Left lung (tissue), 14 donors: ENCODE measurements at places on chromosomes 4 and X. TPM values are rescaled to one million over a fixed set of nuclear protein-coding genes. Genes with fewer than 3 reads are reported as not detected.

DNA sequence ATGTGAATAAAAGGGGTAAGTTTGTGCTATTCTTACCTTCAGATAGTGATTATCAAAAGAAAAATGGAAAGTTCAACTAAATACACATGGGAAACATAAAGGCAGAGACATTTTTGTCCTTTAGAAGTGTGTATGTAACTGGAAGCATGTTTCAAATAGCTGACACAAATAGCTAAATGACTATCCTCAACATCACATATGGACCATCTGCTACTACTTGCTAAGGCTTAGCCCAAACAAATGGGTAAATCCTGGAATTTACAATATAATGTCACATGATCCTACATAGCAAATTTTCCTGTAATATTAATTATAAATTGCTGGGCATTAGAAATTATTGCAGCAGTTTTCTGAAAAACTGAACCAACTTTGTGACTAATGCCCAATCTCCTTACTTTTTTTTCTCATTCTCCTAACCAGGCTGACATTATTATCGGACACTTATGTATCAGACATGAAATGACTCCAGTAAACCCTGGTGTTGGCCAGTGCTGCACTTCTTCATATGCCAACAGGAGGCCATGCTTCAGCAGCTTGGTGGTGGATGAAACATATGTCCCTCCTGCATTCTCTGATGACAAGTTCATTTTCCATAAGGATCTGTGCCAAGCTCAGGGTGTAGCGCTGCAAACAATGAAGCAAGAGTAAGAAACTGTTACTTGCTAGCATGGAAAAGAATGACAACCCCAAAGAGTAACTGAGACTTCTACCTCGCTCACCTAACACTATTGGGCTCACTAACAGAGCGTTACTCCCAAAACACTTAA, 16.1 kb downstream of the AFP start:
- no peak overlapping the region for H3K4me3 ChIP-seq
- DNase-seq: no peak
- no peaks in the 10 kb centered on the region for H3K36me3 ChIP-seq
- no peaks in the 10 kb centered on the region for H3K4me1 ChIP-seq

GRCh38 chr4:186939226-186939625, 215.6 kb upstream of the FAT1 start:
- no peak overlapping the region for H3K27ac ChIP-seq
- peaks cover 4% of the 10 kb centered on the region for H3K4me1 ChIP-seq
- no peak for DNase-seq

Gene NAP1L3
- total RNA-seq: 2.0 TPM

Gene ZIC3
- not detected for total RNA-seq

GRCh38 chr4:141410839-141411238, 190.1 kb downstream of the ZNF330 start:
- no peak for DNase-seq
- H3K4me1 ChIP-seq: no peaks in the 10 kb centered on the region
- H3K4me3 ChIP-seq: no peak overlapping the region
- H3K27me3 ChIP-seq: no peaks in the 10 kb centered on the region
- H3K27ac ChIP-seq: no peak overlapping the region

Gene LRCH2
- 7.0 TPM for total RNA-seq

DNA sequence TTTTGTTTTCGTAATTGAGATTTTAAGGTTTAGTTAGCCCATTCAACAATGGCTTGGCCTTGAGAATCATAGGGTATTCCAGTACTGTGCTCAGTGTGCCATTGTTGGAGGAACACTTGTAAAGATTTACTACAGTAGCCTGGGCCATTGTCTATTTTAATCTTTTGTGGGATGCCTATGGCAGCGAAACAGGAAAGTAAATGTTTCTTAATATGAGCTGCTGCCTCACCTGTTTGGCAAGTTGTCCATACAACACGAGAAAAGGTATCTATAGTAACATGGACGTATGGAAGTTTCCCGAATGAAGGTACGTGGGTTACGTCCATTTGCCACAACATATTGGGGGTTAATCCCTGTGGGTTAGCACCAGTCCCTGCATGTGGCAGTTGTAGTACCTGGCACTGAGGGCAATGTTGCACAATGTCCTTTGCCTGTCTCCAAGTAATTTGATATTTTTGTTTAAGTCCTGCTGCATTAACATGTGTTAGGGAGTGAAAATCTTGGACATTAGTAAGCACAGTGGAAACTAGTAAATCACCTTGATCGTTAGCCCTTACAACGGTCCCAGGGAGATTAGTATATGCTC, 38.6 kb upstream of the AADAT start:
- H3K4me3 ChIP-seq: no peak overlapping the region
- no peak for DNase-seq
- no peaks in the 10 kb centered on the region for H3K4me1 ChIP-seq
- no peaks in the 10 kb centered on the region for H3K36me3 ChIP-seq

DNA sequence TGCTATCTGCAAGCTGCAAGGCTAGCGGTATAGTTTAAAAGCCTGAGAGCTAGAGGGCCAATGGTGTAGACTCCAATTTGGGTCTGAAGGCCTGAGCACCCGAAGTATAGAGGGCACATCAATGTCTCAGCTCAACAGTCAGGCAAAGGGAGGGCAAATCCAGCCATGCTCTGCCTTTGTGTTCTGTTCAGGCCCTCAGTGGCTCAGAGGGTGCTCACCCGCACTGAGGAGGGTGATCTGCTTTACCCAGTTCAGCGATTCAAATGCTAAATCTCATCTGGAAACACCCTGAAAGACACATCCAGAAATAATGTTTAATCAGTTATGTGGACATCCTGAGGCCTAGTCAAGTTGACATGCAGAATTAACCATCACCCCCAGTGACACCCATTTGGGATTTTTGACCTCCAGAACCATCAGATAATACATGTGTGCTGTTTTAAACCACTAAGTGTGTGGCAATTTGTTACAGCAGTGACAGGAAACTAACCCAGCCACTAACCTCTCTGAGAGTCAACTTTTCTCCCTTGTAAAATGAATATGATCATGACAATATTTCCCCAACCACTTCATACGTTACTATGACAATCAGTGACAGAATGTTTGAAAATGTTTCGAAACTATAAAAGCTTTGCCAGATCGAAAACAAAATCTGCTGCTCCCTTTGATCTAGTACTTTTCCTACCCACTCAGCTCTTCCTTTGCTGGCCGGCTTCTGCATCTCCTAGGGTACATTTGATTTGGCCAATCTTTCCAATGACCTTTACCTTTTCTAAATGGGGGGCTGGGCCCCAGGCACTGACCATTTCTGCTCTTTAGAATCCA, 8.4 kb upstream of the TBL1X start:
- H3K27me3 ChIP-seq: no peaks in the 10 kb centered on the region
- no peak overlapping the region for H3K27ac ChIP-seq
- no peaks in the 10 kb centered on the region for H3K36me3 ChIP-seq

Gene CSAG2
- total RNA-seq: not detected

DNA sequence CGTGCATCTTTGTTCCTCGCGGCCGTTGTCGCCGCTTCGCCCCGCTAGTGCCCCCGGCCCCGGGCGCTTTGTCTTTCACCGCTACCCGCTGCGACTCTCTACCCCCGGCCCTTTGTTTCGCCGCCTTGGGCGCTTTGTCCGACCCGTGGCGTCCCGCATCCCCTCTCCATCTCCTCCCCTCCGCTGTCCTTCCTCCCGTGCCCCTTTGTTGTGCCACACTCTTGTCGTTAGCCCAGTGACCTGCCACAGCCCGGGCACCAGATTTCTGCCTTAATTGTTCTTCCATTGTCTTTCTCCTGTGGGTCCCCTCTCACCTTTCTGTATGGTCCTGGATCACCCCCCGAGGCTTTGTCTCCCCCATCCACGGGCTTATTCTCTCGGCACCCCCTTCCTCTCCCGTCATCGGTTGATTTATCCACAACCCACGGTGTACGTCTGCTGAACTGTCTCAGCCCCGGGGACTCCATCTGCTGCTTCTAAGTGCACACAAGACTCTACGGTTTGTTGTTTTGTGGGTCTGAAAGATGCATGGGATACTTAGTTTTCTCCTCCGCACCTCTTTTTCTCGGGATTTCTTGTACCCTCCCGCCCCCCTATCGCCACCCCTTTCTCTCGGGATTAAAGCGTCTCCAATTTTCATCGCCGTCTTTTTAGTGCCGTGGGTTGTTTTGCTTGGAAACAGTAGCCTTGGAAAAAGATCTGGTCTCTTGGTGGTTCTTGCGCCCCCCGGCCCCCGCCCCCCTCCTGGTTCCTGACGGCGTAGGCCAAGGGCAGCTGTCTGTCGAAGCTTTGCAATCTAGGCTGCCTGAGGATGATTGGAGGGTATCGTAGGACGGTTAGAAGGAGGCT, 783 bp downstream of the RBPJ start:
- peak overlapping the region; percentile 82 for H3K4me3 ChIP-seq
- H3K27ac ChIP-seq: peak overlapping the region; percentile 99
- H3K4me1 ChIP-seq: peaks cover 51% of the 10 kb centered on the region
- DNase-seq: peak; percentile 49
- H3K36me3 ChIP-seq: no peaks in the 10 kb centered on the region

Gene CENPVL3
- not detected for total RNA-seq

GRCh38 chr4:67483868-67484602, 61.3 kb downstream of the CENPC start:
- H3K27me3 ChIP-seq: no peaks in the 10 kb centered on the region
- no peak overlapping the region for H3K4me3 ChIP-seq
- H3K27ac ChIP-seq: no peak overlapping the region
- H3K4me1 ChIP-seq: no peaks in the 10 kb centered on the region
- no peaks in the 10 kb centered on the region for H3K36me3 ChIP-seq
- no peak for DNase-seq

Gene PHOX2B
- total RNA-seq: not detected

Gene MAML3
- 5.8 TPM for total RNA-seq

GRCh38 chr4:38529189-38530115, 134.5 kb upstream of the KLF3 start:
- H3K4me3 ChIP-seq: no peak overlapping the region
- peaks cover 42% of the 10 kb centered on the region for H3K4me1 ChIP-seq
- peak overlapping the region; percentile 55 for H3K27ac ChIP-seq
- H3K27me3 ChIP-seq: no peaks in the 10 kb centered on the region
- peak; percentile 26 for DNase-seq
- no peaks in the 10 kb centered on the region for H3K36me3 ChIP-seq

DNA sequence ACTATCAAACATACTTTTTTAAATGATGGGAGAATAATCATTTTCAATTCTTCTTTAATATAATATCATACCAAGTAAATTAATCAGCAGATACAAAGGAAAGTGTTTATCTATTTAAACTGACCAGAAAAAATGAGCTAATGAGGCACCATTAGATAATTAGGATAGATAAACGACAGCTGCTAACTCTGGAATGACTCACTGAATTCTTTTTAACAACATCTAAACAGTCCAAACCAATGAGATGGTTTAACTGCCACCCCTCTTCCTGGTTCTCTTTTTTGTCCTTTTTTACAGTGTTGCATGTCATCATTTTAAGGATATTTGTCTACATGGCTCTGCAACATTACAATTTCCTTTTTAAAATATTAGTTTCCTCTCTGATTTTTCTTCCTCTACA, 41.6 kb downstream of the UNC5C start:
- H3K27ac ChIP-seq: no peak overlapping the region
- H3K4me1 ChIP-seq: no peaks in the 10 kb centered on the region
- no peaks in the 10 kb centered on the region for H3K27me3 ChIP-seq
- H3K4me3 ChIP-seq: no peak overlapping the region
- no peaks in the 10 kb centered on the region for H3K36me3 ChIP-seq

DNA sequence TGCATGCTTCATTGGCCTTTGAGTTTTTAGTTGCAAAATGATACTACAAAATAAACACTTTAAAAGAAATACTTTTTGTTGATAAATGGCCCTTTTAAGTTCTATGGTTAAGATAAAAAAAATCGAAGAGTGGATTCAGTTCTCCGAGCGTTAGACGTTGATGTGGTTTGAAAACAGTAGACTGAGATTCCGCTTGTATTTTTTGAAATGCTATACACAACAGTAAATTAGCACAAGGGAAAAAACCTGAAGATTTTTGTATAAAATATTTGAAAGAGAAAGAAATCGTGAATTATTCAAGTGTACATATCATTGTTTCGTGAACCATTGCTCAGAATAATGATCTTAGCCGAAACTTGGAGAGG, 1.4 kb downstream of the BMP2K start:
- H3K27ac ChIP-seq: no peak overlapping the region
- no peak for DNase-seq
- no peaks in the 10 kb centered on the region for H3K36me3 ChIP-seq
- peaks cover 7% of the 10 kb centered on the region for H3K4me1 ChIP-seq

DNA sequence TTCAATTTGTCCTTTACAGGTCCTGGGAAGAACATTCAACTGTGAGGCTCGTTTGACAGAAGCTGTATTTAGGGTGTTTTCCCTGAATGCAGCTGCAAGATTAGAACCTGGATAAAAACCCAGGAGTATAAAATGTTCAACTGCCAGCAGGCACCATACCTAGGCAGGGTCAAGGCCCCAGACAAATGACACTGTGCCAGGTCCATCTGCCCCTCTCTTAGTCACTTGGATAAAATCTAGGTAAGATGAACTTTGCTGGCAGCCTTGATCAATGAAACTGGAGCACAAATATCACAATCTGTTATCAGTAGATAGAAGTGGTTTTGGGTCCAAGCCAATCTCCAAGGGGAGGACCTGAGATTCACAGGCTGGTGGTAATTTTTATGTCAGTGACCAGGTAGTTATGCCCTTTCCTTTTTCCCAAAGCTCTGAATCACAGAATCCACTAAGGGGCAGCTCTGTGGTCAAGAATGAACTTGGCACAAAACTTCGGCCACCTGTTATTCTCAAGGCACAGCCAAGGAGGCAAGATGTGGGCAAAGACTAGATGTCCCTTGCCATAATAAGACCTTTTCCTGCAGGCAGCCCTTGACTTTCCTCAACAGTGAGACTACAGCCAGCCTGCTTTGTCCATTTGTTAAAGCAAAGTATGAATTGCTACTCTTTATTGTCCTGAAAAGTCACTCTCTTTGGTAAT, 501.0 kb downstream of the PPARGC1A start:
- H3K27me3 ChIP-seq: no peaks in the 10 kb centered on the region
- no peak for DNase-seq
- no peak overlapping the region for H3K4me3 ChIP-seq
- no peak overlapping the region for H3K27ac ChIP-seq

Gene OTC
- 1.5 TPM for total RNA-seq

- H3K4me3 ChIP-seq: no peak overlapping the region
- no peaks in the 10 kb centered on the region for H3K4me1 ChIP-seq
- no peak for DNase-seq
- H3K36me3 ChIP-seq: no peaks in the 10 kb centered on the region
- H3K27me3 ChIP-seq: no peaks in the 10 kb centered on the region
- H3K27ac ChIP-seq: no peak overlapping the region
Measured at GRCh38 chr4:116070283-116070682, 956.9 kb upstream of the NDST4 start.

DNA sequence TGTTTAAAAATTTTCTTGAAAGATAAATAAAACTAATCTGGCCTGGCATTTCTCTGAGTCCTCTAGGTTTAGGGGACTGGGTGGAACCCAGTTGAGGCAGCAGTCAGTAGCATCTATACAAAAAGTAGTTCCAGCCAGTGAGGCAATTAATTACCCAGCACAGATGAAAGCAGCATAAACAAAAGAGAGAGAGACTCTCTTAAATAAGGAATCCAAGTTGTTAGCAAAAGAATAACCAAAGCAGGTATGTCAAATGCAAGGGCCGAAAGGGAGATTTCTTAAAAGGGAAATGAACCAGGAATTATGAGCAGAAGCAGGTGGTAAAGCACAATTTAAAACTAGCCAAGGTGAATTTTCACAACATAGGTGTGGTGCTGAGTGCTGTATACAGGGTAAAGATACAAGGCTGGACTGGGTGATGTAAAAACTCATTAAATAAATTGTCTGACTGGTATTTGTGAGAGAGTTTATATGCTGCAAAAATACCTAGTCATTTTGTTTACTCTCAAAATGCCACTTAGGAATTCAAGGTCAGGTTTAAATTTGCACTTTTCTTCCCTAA, 94.6 kb upstream of the GALNT7 start:
- H3K4me3 ChIP-seq: no peak overlapping the region
- H3K4me1 ChIP-seq: no peaks in the 10 kb centered on the region
- H3K36me3 ChIP-seq: no peaks in the 10 kb centered on the region
- no peak overlapping the region for H3K27ac ChIP-seq
- H3K27me3 ChIP-seq: no peaks in the 10 kb centered on the region
